Glutamatergic neuron (in vitro differentiated cells): ENCODE measurements at places on chromosomes 1 and 21. TPM values are rescaled to one million over a fixed set of nuclear protein-coding genes. Genes with fewer than 3 reads are reported as not detected.
A peak's percentile ranks its signal among the peaks of the same experiment; 100 is the strongest.

Gene RPS6KA1
- total RNA-seq, result 10.8 TPM

- no peak for DNase-seq
Measured at GRCh38 chr21:16492356-16492755, 762.6 kb downstream of the USP25 start.

Gene TACSTD2
- not detected for total RNA-seq

- DNase-seq, result no peak
Measured at GRCh38 chr21:45836268-45836655, 145.3 kb upstream of the COL6A1 start.

Gene KCNJ6
- total RNA-seq, result 80.5 TPM

GRCh38 chr1:109759513-109760334 lies 4.0 kb downstream of the EPS8L3 start:
- no peak for DNase-seq

GRCh38 chr1:245128381-245129101 lies 26.2 kb upstream of the KIF26B start:
- DNase-seq, result no peak

GRCh38 chr1:234629026-234629425 lies 19.0 kb upstream of the IRF2BP2 start:
- no peak for DNase-seq

GRCh38 chr1:25018943-25019336 lies 88.9 kb upstream of the RUNX3 start:
- no peak for DNase-seq

GRCh38 chr1:154441241-154441888 lies 36.2 kb downstream of the IL6R start:
- DNase-seq, result no peak

- no peak for DNase-seq
Measured at GRCh38 chr1:218584418-218585155, 239.5 kb downstream of the TGFB2 start.

DNA sequence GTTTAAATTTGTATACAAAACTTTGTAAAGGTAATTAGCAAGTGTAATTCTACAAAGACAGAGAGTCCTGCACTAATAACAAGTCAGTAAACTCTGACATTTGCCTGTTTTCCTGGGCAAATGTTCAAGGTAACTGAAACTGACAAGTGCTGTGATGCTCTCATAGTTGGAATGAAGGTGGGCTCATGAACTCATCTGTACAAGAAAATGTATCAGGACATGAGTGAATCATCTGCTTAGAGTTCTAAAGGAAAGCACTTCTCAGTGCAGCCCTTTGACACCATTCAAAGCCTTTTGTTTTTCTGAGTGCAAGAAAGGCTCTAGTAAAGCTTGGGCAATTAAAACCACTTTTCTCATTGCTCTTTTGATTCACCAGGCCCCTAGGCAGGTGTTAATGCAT lies 91.5 kb downstream of the UROD start:
- no peak for DNase-seq

DNA sequence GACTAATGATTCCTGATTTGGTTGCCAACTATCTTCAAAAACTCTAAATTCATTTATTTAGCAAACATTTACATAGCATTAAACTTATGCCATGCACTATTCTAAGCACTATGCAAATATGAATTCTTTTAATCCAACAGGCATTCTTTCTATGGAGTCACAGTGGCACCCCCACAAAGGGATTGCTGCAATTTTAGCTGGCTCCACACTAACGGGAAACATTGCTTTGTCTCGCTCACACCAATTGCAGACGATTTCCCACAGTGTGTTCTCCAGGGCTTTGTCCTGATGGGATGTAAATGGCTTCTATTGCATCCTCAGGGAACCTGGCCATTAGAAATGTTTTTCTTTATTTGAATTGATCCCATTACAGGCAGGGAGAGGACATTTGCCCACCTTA lies 259.1 kb downstream of the BARHL2 start:
- DNase-seq, result peak; percentile 27

Gene CYP4A11
- 0.71 TPM for total RNA-seq

- no peak for DNase-seq
Measured at GRCh38 chr1:2155788-2156187, 38.8 kb downstream of the FAAP20 start.

- no peak for DNase-seq
Measured at GRCh38 chr1:204383163-204383904, 23.6 kb upstream of the PLEKHA6 start.

DNA sequence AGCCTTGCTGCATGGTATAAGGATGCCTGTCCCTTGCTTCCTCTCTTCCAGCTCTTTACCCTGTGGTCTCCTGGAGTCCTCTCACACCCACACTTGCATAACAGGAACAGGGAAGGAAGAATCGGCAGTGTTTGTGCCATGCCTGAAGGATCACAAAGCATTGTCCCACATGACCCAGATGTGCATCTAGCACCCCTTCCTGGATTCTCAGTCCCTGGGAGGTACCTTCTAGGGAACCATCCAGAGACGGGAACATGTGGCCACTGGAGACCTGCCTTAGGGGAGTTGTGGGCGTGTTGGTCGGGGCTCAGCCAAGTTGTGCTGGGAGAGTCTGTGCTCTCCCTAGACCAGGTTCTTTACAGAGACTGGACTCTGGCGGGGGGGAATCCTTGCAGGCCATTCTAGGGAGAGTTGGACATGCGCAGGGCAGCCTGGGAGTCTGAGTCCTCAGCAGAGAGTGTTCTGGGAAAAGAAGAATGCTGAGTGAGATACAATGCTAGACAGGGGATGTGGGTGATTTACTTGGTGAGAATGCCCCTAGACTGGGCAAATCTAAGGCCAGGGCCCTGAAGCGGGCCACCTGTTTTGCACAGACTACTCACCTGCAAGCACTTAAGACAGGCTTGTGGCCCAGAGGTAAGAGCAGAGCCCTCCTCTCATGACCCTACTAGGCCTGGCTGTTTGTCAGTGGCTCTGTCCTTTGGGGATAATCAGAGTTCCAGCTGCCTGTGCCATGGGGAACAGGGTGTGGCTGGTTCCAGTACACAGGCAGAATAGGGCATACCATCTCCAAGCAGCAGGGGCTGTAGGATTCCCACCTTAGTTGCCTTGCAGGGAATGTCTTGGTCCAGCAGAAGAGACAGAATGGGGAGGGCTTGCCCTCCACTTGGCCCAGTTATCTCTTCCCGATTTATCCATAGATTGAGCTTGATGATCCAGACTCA lies 89.8 kb downstream of the MAN1C1 start:
- no peak for DNase-seq
